ENCODE measurements at places on chromosomes 4 and X. TPM values are rescaled to one million over a fixed set of nuclear protein-coding genes. Genes with fewer than 3 reads are reported as not detected.

Gene GRIA2
- total RNA-seq = not detected

Gene GJB1
- total RNA-seq = not detected

Gene SLC2A9
- 5.6 TPM for total RNA-seq

Gene C4orf50
- total RNA-seq = not detected

Gene GC
- not detected for total RNA-seq

Gene HPGDS
- total RNA-seq = not detected

Gene CABS1
- not detected for total RNA-seq

Gene NEUROG2
- total RNA-seq = not detected

Gene TRIM2
- total RNA-seq = 40.6 TPM

Gene FAM9A
- not detected for total RNA-seq

Gene FMR1NB
- total RNA-seq = not detected

Gene PPP1R2C
- total RNA-seq = not detected

Gene HAND2
- total RNA-seq = 0.78 TPM

Gene NDNF
- 35.4 TPM for total RNA-seq

Gene YY2
- total RNA-seq = 2.5 TPM

Gene TENM3
- 1.1 TPM for total RNA-seq

Gene TMSB15C
- 2.5 TPM for total RNA-seq

Gene KIF4A
- 10.4 TPM for total RNA-seq

Gene PDE5A
- 115 TPM for total RNA-seq

Gene PRAF2
- total RNA-seq = 14.0 TPM

Gene TMEM47
- 137 TPM for total RNA-seq

Gene PHKA1
- total RNA-seq = 5.9 TPM

Gene LINC00632
- 15.2 TPM for total RNA-seq

Gene ATOH1
- total RNA-seq = not detected

Gene ZNF732
- 1.4 TPM for total RNA-seq

Gene NAP1L3
- 21.8 TPM for total RNA-seq

Gene ZAR1
- total RNA-seq = not detected

Gene IL21
- total RNA-seq = not detected

Gene SHROOM2
- 2.0 TPM for total RNA-seq

Gene TEX28
- not detected for total RNA-seq

Gene SULT1B1
- under 0.01 TPM for total RNA-seq

Gene MAP7D2
- 0.13 TPM for total RNA-seq

Gene CXCL10
- not detected for total RNA-seq

Gene CYTL1
- total RNA-seq = 119 TPM

Measured in articular chondrocyte of knee joint (primary cell).